Activated naive CD4-positive, alpha-beta T cell treated with anti-CD3 and anti-CD28 coated beads for 36 hours (primary cell): ENCODE measurements at places on chromosomes 2 and 18. TPM values are rescaled to one million over a fixed set of nuclear protein-coding genes. Genes with fewer than 3 reads are reported as not detected.

DNA sequence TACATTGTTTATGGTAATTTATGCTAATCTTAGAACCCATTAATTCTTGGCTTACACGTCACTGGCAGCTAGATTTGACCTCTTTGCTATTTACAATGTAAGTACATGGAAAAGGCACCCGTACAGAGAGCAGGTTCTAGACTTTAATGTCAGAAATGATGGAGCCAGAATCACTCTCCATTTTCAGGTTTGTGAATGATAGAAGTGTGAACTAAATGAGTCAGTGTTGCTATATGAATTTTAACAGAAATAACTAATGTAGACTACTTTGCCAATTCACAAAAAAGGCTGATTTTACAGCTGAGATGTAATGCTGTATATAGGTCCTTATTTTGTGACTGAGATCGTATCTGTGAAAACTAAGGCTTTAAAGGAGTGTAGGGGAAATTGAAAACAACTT is 214.6 kb downstream of the LDLRAD4 start:
- H3K36me3 ChIP-seq = no peaks in the 10 kb centered on the region
- no peak overlapping the region for H3K4me3 ChIP-seq
- H3K27ac ChIP-seq = no peak overlapping the region
- peaks cover 47% of the 10 kb centered on the region for H3K4me1 ChIP-seq

DNA sequence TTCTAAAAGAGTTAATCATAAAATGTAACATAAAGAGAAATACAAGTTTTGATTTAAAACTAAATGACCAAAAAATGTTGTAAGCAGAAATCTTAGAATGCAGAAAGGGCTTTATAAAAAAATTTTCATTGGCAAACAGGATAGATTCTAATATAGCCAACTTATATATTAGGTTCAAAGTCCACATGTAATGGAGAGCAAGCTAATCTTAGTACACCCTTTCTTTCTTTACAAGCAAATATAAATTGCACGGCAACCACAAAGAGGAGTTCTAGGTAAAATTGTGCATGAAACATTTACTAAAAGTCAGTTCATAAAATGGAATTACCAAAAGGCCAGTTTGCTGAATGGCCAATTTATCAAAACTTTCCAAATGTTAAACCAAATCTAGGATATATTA is 130.6 kb downstream of the NOL4 start:
- H3K4me3 ChIP-seq = no peak overlapping the region
- H3K4me1 ChIP-seq = no peaks in the 10 kb centered on the region
- no peak overlapping the region for H3K27ac ChIP-seq
- H3K27me3 ChIP-seq = no peaks in the 10 kb centered on the region
- no peak for DNase-seq

GRCh38 chr18:77004555-77005380 is 127.8 kb downstream of the MBP start:
- no peaks in the 10 kb centered on the region for H3K36me3 ChIP-seq
- peaks cover 27% of the 10 kb centered on the region for H3K4me1 ChIP-seq
- H3K4me3 ChIP-seq = peak overlapping the region; percentile 55
- peak; percentile 47 for DNase-seq

DNA sequence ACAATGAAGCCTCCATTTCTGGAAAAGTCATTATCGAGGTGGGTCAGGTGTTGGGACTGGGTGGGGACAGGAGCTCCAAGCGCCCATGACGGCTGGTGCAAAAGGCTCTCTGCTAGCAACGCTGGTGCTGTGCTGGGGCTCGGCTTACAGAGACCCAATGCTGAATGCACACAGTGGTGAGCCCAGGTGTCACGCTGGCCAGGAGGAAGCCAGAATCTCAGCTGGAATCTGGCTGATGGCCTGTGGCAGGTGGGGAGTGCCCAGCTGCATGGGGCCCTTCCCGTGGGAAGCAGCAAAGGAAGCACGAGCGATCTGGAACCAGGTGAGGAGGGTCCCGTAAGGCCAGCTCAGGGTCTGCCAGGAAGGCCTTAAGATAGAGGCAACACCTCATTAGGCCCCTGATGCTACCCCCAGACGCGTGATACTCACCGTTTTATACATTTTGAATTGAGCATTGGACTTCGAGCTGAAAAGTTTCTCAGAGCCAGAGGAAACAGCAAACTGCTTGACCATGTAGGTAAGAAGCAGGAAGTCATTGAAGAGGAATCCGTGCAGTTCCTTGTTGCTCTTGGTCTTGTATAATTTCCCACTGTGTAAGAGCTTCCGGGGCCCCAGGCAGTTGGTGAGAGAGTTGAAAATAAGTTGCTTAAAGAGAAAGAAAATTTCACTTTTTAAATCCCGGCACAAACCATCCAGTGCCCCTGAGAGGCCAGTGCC is 34.7 kb downstream of the FAM228A start:
- peaks cover 39% of the 10 kb centered on the region for H3K36me3 ChIP-seq
- no peak overlapping the region for H3K27ac ChIP-seq
- no peak for DNase-seq

DNA sequence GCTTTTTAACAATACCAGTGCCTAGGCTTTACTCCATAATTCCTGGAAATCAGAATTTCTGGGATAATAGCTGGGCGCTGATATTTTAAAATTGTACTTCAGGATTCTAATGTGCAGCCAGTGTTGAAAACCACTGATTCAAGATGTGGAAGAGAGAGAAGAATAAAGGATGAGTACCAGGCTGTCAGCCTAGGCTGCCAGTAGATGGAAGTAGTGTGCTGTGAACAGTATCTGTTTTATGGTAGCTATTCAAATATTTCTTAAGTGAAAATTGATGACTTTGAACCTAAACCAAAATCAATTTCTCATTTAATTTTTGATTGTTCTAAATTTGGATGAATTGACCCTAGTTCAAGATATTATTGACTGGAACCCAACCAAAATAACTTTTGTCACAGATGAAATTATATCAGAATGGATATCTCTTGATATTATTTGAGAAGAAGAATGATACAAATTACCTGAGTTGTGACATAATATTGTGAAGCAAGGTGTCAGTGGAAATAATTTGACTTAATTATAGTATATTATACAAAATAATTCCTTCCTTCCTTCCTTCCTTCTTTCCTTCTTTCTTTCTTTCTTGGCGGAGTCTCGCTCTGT is 88.0 kb downstream of the COMMD1 start:
- no peaks in the 10 kb centered on the region for H3K36me3 ChIP-seq
- no peaks in the 10 kb centered on the region for H3K27me3 ChIP-seq
- peak; percentile 46 for DNase-seq

- DNase-seq = no peak
- H3K4me3 ChIP-seq = no peak overlapping the region
- no peaks in the 10 kb centered on the region for H3K36me3 ChIP-seq
- no peaks in the 10 kb centered on the region for H3K27me3 ChIP-seq
Observed at GRCh38 chr2:163800951-163801381, 65.2 kb upstream of the FIGN start.

- no peak for DNase-seq
- no peaks in the 10 kb centered on the region for H3K27me3 ChIP-seq
- peaks cover 3% of the 10 kb centered on the region for H3K36me3 ChIP-seq
- H3K27ac ChIP-seq = no peak overlapping the region
- H3K4me3 ChIP-seq = no peak overlapping the region
- peaks cover 1% of the 10 kb centered on the region for H3K4me1 ChIP-seq
Observed at GRCh38 chr2:105999211-105999989, 194.7 kb downstream of the UXS1 start.

DNA sequence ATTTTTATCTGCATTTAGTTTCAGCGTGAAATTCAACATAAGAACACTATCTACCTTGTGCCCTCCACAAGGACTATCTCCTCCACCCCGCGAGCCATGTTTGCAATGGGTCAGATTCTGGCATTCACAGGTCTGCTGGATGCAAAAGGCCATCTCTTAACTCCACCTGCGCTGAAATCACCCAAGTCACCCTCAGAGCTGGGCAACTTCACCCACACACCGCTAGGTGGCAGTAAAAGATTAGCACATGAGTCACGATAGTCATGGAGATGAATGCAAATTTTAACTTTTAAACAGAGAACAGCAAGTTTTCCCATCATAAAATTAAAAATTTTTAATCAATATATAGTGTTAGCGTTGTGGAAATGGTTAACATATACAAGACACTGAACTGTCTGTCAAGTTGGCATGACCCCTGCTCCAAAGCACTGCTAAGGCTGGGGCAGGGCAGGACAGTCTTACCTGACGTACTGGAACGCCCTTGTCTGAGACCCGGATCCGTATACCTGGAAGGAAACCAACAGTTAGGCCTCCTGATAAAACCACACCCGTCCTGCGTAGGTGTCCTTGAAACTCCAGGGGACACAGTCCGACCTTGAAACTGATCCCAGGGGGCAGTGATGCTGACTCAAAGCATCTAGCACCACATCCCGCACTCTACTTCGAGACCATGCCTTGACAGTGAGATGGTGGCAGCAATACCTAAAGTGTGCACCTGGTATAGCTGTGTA is 89.6 kb downstream of the UXS1 start:
- DNase-seq = peak; percentile 80
- no peaks in the 10 kb centered on the region for H3K27me3 ChIP-seq
- no peak overlapping the region for H3K4me3 ChIP-seq
- peaks cover 6% of the 10 kb centered on the region for H3K36me3 ChIP-seq
- H3K27ac ChIP-seq = no peak overlapping the region
- H3K4me1 ChIP-seq = peaks cover 18% of the 10 kb centered on the region

CDH7 gene
- not detected for total RNA-seq

GBX2 gene
- not detected for total RNA-seq

GLB1L gene
- total RNA-seq = 2.1 TPM

CPO gene
- not detected for total RNA-seq

CDK15 gene
- total RNA-seq = not detected
